Mammary epithelial cell (primary cell): ENCODE measurements at places on chromosomes 11 and 22.

GRCh38 chr11:63911440-63911839 is 5.5 kb downstream of the RCOR2 start:
- DNase-seq, result no peak

DNA sequence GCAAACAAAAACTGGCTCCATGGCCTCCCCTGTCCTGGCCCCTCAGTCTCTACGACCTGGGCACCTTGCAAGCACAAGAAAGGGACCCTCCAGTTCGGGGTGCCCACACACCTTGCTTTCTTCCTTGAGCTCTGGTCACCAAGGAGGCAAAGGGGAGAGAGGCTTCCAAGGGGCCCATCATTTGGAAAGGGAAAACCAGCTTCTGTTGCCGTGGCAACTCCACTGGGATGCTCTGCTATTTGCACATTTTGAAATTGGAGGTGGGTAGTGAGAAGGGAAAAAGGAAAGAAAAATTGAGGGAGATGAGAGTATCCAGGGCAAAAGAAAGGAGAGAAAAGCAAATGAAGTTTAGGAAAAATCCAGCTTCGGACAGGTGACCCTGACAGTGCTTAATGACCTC is 388.4 kb downstream of the SHANK2 start:
- DNase-seq, result no peak

- no peak for DNase-seq
Measured at GRCh38 chr11:10608584-10608983, 40.1 kb upstream of the LYVE1 start.

GRCh38 chr11:26719998-26720397 is 1.9 kb downstream of the SLC5A12 start:
- DNase-seq, result peak; percentile 19

- no peak for DNase-seq
Measured at GRCh38 chr11:2813141-2813908, 72.2 kb downstream of the CDKN1C start.

GRCh38 chr22:50582493-50583293 is at the start of gene CHKB:
Gene CHKB, minus strand, starts transcription at chr22:50582849. Its CDS starts 68 bp downstream, at chr22:50582781.
- peak; percentile 98 for DNase-seq

- DNase-seq, result no peak
Measured at GRCh38 chr11:69200331-69201065, 44.8 kb downstream of the SMIM38 start.

DNA sequence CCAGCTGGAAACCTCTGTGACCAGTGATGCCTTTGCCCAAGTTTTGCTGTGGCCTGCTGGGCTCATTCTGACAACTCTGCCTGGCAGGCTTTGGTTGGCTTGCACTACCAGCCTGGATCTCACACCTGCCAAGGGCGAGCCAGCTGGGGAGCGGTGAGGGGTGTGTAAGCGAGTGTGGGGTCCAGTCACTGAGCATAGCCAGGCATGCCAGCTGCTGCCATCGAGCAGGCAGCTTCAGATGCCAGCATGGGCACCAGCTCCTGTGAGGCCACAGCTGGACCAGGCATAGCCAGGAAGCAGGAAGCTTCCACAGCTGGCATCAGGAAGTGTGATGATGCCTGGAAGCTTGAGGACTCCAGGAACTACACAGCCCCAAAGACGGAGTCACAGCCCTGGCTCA is 1674.6 kb downstream of the LRRC4C start:
- DNase-seq, result no peak

GRCh38 chr11:99555486-99555885 is 534.7 kb downstream of the CNTN5 start:
- no peak for DNase-seq

GRCh38 chr11:12276356-12276755 is 101.0 kb upstream of the PARVA start:
- DNase-seq, result no peak
